Urothelium cell line (cell line): ENCODE measurements at places on chromosomes 3 and 15.

GRCh38 chr3:34972481-34972880 is 666.8 kb upstream of the ARPP21 start:
- DNase-seq, result no peak

DNA sequence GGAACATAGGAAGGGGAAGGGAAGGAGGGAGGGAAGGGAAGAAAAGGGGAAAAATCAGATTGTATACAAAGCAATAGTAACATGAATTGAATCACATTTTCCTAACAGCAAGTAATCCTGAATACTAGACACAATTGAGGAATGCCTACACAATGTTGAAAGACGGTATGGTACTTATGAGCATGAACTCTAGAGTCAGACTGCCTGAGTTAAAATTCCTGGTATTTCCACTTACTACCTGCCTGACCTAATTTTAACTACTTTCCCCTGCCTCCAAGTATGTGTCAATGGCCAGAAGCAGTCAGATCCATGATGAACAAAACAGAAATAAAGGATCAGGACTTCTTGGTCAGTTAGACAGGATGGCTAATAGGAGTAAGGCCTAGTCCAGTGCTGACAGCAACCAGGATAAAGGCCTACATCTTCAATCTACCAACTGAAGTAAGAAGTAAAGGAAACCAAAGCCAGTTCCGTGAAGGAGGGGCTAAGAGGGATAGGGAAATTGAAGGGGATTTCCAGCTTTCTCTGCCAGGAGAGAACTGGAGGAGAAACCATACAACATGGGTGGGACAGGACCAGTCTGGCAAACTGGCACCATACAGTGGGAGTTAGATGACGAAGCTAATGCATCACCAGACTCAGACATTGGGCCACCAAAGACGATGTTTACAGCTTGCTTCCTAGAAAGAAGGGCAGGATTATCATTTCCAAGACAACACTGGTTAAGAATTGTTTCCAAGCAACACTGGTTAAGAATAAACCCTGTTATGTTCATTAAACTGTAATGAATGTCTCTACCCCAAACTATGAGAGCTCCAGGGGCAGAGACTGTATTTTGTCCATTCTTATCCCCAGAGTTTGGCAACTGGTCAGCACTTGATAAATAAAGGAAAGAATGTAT is 151.6 kb upstream of the UBE2E2 start:
- DNase-seq, result no peak

DNA sequence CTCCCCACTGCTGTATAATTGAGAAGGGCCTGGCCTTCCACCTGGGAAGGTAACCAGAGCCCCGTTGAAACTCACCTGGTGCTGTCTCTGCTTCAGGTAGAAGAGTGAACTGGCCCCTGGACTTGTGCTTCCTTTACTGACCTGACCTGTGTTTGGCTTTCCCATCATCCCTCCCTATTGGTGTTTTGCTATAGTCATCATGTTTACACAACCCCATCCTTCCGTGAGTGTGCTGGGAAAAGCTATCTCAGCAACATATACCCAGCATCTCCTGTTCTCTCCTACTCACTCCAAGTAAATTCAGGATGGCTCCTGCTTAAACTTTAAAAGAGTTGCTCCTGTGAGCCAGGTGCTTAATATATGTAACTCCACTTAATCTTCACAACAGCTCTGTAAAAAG is 77.2 kb upstream of the TSC22D2 start:
- no peak for DNase-seq

GRCh38 chr3:170354760-170355159 is 2.8 kb upstream of the SKIL start:
- no peak for DNase-seq

DNA sequence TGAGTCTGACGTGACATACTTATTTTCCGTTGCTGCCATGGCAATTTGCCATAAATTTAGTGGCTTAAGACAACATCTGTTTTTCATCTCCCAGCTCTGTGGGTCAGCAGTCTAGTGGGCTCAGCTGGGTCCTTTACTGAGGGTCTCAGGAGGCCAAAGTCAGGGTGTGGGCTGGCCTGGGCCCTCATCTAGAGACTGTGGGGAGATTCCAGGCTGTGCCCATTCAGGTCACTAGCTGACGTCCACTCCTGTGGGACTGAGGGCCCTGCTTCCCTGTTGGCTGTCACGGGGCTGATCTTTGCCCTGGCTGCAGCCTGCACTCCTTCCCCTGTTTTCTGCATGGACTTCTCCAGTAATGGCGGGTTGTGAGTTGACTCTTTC is 19.1 kb downstream of the FGD5 start:
- no peak for DNase-seq

GRCh38 chr15:67048281-67049279 is 16.8 kb upstream of the SMAD3 start:
- DNase-seq, result peak; percentile 60

DNA sequence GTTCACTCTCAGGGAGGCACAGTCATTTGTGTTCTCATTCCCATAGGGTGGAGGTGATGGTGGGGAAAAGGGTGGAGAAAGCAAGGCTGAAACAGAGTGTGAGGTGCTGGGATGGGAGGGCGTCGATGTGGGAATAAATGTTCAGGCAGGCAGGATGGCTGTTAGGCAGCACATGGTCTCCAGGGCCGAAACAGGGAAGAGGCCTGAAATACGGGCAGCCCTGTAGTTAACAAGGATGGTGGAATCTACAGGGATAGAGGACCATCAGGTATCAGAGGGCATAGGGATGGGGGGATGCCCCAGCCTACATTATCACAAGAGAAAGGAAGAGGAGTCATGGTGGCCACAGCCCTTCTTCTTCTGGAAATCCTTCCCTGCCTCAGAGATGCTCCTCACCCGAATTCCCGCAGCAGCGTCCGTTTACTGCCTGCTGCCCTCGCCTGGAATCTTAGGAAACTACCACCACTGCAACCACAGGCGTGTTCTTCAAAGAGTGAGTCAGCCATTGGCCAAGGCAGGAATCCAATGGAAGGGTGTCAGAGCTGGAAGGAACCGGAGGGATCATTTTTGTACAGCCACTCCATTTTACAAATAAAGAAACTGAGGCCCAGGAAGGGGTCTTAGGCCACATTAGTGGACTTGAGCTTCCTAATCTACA is 49.7 kb upstream of the POMGNT2 start:
- peak; percentile 85 for DNase-seq

- DNase-seq, result no peak
Measured at GRCh38 chr3:72338082-72338941, 509.9 kb downstream of the SHQ1 start.

DNA sequence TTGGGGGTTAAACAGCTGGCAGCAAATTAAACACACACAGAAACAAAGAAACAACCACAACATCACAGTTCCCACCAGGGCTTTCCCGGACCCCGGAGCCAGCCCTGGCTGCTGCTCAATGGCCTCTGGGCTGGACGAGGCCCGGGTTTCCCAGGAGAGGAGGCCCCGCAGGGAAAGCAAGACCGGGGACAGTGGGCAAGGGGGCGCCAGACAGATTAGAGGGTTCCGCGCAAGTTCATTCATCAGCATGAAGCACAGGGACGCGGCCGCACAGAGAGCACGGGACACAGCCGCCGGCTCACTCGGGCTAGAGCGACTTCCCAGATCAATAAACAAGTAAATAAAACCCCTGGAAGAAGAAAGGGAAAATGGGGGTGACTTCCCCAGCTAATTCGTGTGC is 66.4 kb upstream of the RPL32 start:
- no peak for DNase-seq

GRCh38 chr3:50270422-50271224 is 1.7 kb downstream of the SEMA3B start:
- no peak for DNase-seq

DNA sequence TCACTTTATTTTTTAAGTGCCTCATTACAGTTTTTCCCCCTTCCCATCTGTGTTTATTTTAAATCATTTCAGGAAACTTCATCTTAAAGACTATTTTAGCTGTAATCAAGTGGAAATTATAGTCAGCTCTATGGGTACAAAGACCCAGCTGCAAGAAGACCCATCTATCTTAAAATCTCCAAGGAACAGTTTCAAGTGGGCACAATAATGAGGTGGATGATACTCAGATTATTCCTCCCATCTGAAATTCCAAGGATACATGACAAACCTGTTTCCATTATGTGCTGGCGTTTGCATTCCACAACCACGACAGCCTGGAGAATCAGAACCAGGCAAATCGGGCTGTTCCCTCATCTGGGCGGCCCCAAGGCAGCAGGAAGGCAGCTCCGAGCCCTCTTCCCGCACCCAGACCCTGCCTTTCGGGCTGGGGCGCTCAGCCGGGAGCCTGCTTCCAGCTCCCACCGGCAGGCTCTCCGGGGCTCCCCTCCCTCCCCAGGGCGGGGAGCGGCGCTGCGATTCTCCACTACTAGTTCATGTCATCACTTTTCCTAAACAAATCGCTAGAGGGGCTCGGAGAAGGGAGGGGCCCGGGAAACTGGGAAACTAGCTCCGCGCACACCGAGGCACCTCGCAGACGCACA is at the start of gene MGLL:
TSS of gene MGLL (minus strand) at position 475 of the 641 bp plus-strand sequence. CDS start at position 278, 197 bp downstream.
- no peak for DNase-seq

DNA sequence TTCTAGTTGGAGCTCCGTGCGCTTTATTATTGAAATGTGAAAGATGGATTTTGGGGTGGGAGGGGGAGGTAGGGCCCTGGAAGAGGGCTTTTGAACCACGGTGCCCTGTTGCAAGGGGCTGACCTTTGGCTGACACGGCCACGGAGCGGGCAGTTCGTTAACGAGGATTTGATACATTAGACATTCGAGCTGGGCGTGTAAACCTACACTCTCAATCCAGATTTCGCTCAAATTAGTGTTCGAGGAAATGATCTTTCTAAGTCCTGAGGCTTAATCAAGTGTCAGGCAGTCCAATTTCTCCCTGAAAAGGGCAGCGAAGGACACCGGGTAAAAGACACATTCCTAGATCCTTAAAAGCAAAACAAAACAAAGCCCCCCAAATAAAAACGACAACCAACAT is 13.0 kb downstream of the ZIC1 start:
- DNase-seq, result no peak

- DNase-seq, result no peak
Measured at GRCh38 chr3:57598765-57599360, 1.7 kb upstream of the ARF4 start.

GRCh38 chr15:33028495-33028894 is 166.0 kb downstream of the FMN1 start:
- no peak for DNase-seq

DNA sequence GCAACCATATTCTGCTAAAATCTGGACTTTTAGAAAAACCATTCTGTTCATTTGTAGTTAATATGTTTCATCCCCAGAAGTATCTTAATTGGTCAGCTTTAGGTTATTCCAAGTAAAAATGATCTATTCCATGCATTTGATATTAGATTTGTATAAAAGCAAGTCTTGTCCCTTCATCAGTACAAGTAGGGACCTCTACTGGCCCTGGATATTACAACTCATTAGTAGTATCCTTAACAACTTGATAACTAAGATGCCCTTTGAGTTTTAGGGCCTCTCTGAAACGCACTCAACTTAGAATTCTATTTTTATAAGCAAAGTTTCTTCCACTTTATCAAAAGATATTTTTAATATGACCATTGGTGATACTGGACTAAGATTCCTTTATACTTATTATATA is 25.3 kb upstream of the SELENOT start:
- DNase-seq, result no peak

GRCh38 chr3:41357271-41357670 is 158.0 kb downstream of the CTNNB1 start:
- no peak for DNase-seq

GRCh38 chr15:48858401-48858800 is 19.5 kb upstream of the EID1 start:
- no peak for DNase-seq

DNA sequence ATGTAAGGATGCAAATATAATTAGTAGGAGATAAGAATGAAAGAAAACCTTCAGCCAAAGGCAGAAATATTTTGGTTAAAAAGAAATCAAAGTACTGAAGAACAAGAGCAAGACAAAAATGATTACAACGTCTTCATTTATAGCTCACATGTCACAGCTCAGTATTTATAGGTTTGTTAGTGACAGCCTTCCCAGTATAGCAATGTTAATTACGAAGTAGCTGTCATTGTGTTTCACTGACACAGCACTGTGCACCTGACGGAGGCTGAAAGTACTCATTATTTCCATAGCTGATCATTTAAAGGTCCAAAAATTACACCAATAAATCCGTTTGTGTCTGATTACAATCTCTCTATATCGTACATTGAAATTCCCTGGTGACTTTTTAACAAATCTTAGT is 561 bp upstream of the OSTN start:
- no peak for DNase-seq

- DNase-seq, result peak; percentile 57
Measured at GRCh38 chr15:78565951-78566774, 843 bp downstream of the CHRNA5 start.

DNA sequence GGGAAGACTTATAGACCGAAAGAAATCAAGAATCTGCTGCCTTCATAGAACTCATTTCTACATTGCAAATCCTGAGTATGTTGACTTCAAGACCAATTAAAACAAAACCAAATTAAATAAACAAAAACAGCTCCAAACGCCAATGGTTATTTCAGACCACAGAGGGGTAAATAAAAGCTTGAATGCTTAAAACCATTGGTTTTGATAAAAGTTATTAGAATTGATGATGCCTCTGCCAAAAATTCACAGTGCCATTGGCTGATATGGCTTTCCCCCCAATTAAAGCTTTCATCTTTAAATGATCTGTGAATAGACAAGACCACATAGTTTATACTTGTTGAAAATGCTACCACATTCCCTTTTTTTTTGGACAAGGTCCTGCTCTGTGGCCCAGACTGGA is 188.5 kb downstream of the NFKBIZ start:
- DNase-seq, result no peak
